ENCODE measurements at places on chromosomes 12 and 14. TPM values are rescaled to one million over a fixed set of nuclear protein-coding genes. Genes with fewer than 3 reads are reported as not detected.

GRCh38 chr14:102819747-102820330 is 42.6 kb downstream of the TRAF3 start:
- no peak for DNase-seq

DNA sequence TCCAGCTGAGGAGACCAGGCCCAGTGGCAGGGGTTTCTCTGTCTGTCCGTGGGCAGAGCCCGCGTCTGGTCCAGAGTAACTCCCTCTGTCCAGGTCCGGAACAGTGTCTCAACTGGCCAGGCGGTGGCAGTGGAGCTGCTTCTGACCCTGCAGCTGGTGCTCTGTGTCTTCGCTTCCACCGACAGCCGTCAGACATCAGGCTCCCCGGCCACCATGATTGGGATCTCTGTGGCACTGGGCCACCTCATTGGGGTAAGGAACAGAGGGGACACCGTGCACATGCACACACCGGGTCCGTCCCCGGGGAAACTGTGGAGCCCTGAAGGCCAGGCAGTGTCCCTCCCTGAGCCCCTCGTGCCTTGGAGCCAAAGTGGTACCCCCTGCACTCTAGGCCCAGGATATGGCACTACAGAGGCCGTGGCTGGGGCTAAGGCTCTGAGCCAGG is 1.5 kb downstream of the AQP6 start:
- peak; percentile 18 for DNase-seq

- no peak for DNase-seq
Observed at GRCh38 chr12:132046561-132046960, 96.8 kb downstream of the EP400 start.

DNA sequence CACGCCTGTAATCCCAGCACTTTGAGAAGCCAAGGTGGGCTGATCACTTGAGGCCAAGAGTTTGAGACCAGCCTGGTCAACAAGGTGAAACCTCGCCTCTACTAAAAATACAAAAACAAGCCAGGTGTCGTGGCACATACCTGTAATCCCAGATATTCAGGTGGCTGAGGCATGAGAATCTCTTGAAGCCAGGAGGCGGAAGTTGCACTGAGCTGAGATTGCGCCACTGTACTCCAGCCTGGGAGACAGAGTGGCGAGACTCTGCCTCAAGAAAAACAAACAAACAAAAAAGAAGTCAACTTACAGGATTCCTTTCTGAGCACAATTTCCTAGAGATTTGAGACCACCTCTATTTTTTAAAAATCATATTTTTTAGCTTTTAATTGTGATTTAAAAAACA is 45.3 kb downstream of the DGLUCY start:
- no peak for DNase-seq

- DNase-seq = no peak
Observed at GRCh38 chr12:117098361-117099217, 627 bp downstream of the TESC start.

GRCh38 chr12:39931231-39931630 is 174.7 kb downstream of the SLC2A13 start:
- DNase-seq = no peak

DNA sequence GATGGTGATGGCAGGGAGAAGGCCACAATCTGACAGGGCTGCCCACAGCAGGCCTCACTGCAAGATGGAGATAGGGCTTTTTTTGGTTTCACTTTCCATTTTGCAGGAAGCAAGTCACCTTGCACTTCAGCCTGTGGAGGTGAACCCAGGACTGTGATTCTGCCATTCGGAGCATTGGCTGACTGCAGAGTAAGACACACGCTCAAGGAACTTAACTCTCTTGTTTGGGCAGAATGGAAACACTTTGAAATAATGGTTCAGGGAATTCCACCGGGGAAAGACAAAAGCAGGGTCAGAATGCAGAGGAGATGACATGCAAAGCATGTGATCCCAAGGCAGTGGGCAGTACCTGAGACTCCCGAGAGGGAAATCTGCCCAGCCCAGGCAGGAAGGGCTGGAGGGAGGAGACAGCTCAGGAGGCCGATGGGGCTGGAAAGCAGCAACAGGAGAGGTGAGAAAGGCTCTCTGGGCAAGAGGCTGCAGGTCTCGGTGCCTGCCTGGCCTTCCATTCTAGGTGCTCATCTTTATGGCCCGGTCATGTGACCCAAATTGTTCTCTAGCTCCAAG is 58.7 kb upstream of the PRMT8 start:
- DNase-seq = no peak

Gene MGP
- 3.9 TPM for total RNA-seq

Gene HDAC7
- 5.9 TPM for total RNA-seq

Gene TAS2R13
- 8.3 TPM for total RNA-seq

Data from occipital lobe (tissue), 3 donors.